ENCODE measurements at places on chromosomes 16 and 17.

GRCh38 chr17:416293-417206 is 63.9 kb upstream of the RPH3AL start:
- no peak for DNase-seq

DNA sequence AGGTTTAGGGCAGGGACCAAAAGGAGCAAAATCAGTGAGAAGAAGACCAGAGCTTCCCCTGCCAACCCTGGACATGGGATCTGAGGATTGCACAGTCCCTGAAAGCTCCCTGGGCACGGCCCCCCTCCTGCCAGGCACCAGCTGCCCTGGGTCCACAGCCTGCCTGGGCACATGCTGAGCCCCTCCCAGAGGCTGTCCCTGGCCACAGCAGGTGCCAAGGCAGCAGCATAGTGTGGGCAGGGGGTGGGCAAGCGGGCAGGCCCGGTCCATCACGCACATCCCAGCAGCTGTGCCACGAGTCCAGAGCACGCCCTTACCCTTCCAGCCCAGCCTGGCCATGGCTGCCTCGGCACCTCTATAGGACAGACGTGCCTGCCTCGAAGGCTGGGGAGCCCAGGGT is 12.7 kb downstream of the SCN4A start:
- no peak for DNase-seq

DNA sequence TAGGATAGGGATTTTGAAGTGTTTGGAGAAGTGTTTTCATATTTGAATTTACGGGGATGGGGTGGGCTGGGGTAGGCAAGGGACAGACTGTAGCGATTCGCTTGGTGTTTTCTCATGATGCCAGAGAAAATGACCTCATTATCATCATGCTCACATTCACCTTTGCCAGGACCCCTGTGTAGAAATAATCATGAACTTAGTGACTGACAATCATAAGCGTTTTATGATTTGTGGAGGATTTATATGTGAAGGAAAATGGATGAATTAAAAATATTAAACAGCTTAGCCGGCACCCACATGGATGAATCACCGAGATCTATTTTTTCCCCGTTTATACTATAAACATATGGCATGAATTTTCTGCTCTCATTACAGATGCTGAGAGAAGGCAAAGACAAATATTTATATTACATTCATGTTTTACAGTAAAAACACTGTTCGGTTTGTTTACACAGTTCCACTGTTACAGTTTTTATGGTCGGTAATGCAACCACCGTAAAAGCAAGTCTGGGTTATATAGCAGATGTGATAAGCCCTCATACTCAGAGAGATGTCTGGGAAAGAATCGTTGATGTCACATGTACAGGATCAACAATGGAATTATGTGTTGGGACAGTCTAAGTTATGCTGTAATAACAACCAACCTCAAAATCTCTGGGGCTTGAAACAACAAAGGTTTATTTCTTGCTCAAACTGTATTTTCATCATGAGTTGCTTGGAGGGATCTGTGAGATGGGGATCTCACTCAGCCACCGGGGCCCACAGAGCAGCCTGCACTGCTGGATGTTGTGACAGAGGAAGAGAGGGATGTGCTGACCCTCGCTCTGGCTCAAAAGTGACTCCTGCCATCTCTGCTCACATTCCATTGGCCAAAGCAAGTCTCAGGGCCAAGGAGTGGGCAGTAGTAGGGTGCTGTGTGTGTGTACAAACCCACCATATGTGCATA is 85.1 kb downstream of the WWOX start:
- DNase-seq = peak; percentile 13

DNA sequence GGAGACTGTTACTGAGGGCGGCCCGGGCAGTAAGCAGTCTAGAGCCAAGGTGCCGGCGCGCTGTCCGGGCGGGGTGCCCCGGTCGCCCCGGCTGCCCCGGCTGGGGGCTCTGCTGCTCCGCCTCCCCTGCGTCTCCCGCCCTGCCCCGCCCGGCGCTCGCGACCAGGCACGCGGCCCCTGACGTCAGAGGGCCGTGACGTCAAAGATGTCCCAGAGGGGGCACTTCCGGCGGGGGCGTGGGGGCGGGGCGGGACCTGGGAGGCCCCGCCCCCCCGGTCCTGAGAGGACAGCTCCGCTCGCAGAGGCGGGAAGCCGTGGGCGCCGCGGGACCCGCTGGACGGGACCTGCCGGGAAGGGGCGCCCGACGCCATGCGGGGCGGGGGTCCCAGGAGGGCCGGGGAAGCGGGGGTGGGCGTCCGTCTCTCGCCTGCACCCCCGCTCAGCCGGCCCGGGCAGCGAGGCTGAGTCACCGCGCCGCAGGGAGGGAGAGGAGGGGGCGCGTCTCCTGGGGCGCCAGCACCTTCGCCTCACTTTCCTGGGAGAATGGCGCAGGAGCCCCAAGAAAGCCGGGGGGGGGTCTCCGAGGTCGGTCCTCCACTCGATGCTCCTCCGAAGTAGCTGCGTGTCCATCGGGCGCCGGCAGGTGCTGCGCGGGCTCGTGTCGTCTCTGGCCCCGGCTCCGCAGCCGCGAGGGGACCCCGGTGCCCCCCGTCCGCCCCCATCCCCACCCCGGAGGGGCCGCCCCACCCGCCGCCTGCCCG is 4.4 kb upstream of the HIC1 start:
- peak; percentile 77 for DNase-seq

GRCh38 chr17:38871247-38872015 is 1.6 kb downstream of the LASP1 start:
- peak; percentile 84 for DNase-seq

- DNase-seq = peak; percentile 51
Observed at GRCh38 chr17:77233635-77234334, 93.0 kb downstream of the SEC14L1 start.

GRCh38 chr17:81578561-81579225 is 26.5 kb upstream of the FAAP100 start:
- DNase-seq = no peak

- DNase-seq = peak; percentile 36
Observed at GRCh38 chr17:50170662-50171370, 5.0 kb downstream of the SGCA start.

DNA sequence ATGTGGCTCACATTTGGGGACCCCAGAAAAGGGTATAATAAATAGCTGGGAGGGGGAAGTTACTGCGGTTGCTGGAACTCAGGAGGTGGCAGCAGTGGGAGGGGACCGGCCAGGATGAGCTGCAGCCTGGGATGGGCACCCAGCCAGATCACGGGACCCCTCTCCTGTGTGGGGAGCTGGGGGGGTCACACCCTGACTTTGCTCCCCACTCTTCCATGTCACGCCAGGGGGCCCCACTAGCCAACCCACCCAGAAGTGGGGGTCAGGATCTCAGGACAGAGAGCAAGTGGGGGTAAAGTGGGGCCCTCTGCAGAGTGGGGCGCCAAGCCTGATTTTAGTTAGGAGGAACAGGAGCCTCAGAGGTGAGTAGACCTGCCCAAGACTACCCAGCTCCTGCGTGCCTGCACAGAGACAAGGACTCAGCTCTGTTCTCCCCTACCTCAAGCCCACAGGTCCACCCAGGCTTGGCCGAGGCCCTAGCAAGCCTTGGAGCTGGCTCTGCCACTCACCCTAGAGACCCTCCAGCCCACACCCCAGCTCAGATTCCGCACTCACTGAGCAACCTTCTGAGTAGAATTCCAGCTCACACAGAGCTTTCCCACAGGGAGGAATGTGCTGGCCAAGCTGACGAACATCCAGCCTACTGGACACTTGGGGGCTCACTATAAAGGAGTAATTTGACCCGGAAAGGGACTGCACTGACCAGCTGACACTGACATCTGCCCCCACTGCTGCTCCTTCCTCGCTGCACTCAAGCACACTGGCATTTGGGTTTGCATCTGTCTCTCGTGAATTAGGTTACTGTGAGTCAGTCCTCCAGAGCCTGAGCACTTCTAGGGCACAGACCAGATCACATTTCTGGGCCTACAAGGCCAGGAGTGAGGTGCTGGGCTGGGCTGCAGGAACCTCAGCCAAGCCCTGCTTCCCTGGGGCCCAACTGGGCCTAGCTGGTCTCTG is 310.1 kb downstream of the C16orf95 start:
- peak; percentile 21 for DNase-seq

- peak; percentile 46 for DNase-seq
Observed at GRCh38 chr16:84295203-84295860, 654 bp downstream of the WFDC1 start.

DNA sequence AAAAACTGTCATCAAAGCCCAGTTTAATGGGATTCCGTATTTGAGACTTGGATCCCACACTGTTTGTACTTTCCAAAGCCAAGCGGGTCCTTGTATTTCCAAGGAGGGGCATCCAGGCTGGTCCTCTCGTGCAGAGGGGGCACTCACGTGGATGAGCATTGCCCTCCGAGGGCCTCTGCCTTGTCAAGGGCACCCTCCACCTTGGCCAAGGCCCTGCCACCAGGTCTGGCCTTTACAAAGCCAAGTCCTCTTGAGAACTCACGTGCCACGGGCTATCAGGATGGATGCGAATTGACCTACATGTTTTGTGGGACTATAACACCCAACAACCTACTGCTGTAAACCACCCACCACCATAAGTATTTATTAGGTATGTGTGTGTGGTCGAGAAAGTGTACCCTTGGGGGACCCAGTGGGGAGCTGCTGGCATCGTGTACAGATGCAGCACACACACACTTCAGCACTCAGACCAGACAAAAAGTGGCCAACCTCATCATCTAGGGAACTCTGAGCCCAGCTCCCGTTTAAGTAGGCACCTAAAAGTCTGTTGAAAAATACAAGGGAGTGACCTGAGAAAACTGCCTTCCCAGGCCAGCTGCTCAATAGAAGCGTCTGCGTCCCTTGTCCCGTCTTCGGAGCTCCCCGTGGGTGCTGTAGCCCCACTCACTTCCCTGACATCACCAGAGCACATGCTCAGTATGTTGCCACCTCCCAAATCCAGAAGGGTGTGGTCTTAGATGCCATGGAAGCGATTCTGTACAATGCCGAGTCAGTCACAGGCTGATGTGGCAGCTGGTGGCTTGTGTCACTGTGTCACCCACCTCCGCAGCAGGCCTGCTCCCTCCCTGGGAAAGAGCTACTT is 12.9 kb downstream of the MAP1LC3B start:
- no peak for DNase-seq

- peak; percentile 98 for DNase-seq
Observed at GRCh38 chr17:64240741-64241347, 22.2 kb downstream of the TEX2 start.

DNA sequence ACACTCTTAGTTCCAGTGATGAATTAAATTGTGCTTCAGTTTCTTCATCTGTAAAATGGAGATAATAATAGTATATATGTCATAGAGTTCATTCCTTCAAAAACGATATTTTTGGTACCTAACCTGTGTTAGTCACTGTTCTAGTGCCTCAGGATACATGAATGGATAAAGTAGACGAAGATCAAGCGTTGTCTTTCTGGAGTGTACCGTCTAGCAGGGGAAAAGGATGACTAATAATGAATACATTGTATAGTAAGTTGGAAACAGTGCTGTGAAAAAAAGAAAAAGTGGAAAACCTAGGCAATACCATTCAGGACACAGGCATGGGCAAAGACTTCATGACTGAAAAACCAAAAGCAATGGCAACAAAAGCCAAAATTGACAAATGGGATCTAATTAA is 8.6 kb downstream of the KRT10 start:
- DNase-seq = peak; percentile 58

DNA sequence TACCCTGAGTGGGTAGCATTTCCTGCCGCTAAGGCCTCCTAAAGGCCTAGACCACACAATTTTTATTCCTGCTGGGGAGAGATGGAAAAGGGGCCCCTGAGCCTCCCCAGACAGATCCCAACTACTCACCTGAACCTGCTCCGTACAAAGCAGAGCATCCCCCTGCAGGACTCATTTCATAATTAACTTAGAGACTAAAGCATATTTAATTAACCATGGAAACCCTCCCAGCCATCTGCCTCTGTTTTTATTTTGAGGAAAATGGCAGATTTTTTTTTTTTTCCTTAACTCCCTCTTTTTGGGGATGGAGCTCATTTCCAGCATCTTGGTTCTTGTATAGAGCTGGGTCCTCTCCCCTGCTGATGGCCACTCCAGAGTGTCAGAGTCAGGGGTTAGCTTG is 96.5 kb upstream of the CRHR1 start:
- DNase-seq = no peak

DNA sequence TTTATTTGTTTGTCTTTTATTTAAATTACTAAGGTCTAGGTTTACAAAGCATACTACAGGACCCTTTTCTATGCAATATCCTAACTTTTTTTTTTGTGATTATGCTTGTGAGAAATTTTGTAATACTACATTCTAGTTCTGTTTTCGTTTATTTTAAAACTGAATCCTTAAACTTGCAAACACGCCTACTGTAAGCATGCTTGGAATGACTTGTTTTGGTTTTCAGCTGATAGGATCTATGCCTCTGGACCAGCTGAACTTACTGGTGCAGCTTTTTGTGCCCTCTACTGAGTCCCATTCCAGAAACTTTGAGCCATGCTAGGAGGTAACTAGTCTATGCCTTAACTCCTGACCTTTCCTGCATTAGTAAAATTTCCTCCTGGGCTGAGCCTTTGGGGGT is 6.0 kb downstream of the PDP2 start:
- peak; percentile 73 for DNase-seq

GRCh38 chr17:50266384-50267073 is 7.7 kb upstream of the TMEM92 start:
- DNase-seq = peak; percentile 92

GRCh38 chr17:6069539-6070429 is at the start of gene WSCD1:
WSCD1 (plus strand) TSS chr17:6070379; CDS start chr17:6080659, 10,280 bp downstream.
- peak; percentile 2 for DNase-seq

GRCh38 chr16:8852534-8852933 is 16.3 kb downstream of the CARHSP1 start:
- DNase-seq = no peak

GRCh38 chr16:66337463-66338188 is 28.9 kb upstream of the CDH5 start:
- DNase-seq = no peak

- peak; percentile 63 for DNase-seq
Observed at GRCh38 chr16:2388875-2389433, 40.3 kb upstream of the CCNF start.

GRCh38 chr16:81558077-81558443 is 113.5 kb downstream of the CMIP start:
- DNase-seq = no peak

- peak; percentile 27 for DNase-seq
Observed at GRCh38 chr16:1003391-1004347, 22.1 kb downstream of the SOX8 start.

GRCh38 chr17:28227316-28228108 is 91.5 kb upstream of the TMEM97 start:
- DNase-seq = peak; percentile 71

GRCh38 chr16:68272507-68273209 is 8.3 kb downstream of the SLC7A6 start:
- no peak for DNase-seq

- peak; percentile 44 for DNase-seq
Observed at GRCh38 chr17:59838052-59838916, 54.5 kb downstream of the TUBD1 start.
